ENCODE measurements at places on chromosomes 2 and 18.

DNA sequence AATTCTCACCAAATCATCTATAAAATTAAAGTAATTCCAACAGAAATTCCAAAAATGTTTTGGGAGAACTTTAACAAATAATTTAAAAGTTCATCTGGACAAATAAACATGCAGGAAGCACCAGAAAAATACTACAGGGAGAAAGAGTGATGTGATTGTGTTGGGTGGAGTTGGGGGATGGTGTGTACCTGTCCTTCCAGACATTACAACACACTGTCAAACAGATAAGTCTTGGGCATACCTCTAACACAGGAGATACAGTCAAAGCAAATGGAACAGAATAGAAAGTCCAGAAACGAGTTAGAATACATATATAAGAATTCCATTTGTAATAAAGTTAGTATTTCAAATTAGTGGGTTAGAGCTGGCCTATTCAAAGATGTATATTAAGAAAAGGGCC, 22.6 kb downstream of the METTL8 start:
- no peak for DNase-seq

- no peak for DNase-seq
Measured at GRCh38 chr2:86633155-86633651, 9.5 kb upstream of the RNF103 start.

- DNase-seq: no peak
Measured at GRCh38 chr2:241036964-241037421, 38.6 kb downstream of the SNED1 start.

DNA sequence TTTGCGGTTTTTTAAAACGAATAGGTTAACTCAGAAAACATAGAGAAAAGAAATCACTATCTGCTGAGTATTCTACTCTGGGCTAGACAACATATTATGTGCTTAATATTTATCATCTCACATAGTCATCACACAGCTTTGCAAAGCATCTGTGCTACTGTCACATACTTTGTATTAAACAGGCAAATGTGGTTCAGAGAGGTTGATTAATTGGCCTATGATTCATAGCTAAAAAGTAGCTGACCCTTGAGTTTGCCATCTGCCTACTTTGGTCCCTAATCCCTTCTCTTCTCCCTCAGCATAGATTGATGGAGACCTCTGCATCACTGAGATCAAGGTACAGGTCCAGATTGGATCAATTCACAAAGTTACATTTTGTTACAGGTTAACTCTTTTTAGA, 21.4 kb downstream of the ANKRD30B start:
- no peak for DNase-seq

- DNase-seq: no peak
Measured at GRCh38 chr18:11671156-11671555, 17.9 kb upstream of the GNAL start.

GRCh38 chr2:219961947-219962498, 334.6 kb downstream of the SLC4A3 start:
- DNase-seq: no peak

- no peak for DNase-seq
Measured at GRCh38 chr2:174166261-174166660, 82.1 kb downstream of the OLA1 start.

DNA sequence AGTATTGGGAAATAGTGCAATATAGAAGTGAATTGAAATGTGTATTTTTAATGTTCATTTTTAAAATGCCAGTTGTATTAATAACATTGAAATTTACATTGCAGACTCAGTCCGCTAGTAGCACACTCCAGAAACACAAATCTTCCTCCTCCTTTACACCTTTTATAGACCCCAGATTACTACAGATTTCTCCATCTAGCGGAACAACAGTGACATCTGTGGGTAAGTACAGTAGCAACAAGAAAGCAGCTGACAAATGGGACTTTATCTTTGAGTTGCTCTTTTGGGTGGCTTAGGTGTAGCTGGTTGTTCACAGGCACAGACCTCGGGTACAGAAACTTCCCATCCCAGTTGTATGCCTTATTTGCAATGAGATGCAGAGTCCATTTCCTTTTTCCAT, 118.2 kb upstream of the IL1R2 start:
- no peak for DNase-seq

DNA sequence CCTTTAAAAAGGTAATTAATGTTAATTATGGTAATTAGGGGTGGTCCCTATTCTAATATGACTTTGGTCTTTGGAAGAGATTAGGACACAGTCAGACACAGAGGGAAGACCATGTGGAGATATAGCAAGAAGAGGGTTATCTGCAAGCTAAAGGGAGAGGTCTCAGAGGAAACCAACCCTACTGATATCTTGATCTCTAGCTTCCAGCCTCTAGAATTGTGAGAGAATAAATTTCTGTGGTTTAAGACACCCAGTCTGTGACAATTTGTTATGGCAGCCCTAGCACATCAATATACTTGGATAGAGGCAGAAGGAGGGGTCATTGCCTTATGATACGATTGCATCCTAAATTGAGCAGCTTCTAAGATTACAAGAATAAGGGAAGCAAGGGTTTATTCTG, 21.3 kb upstream of the NT5C1B start:
- DNase-seq: no peak

GRCh38 chr2:19933351-19933981, 31.7 kb upstream of the TTC32 start:
- no peak for DNase-seq

Measured in stimulated activated CD8-positive, alpha-beta memory T cell treated with anti-CD3 and anti-CD28 coated beads, Interleukin-7, amount 100 ng/mL, for 4 hours (primary cell).